GM23248 (cell line): ENCODE measurements at places on chromosomes 7 and 10. TPM values are rescaled to one million over a fixed set of nuclear protein-coding genes. Genes with fewer than 3 reads are reported as not detected.

The GNA12 gene
- polyA plus RNA-seq = 11.2 and 11.5 TPM in 2 replicates

The FLNC gene
- polyA plus RNA-seq = 74.0 and 75.1 TPM in 2 replicates

The DIP2C gene
- polyA plus RNA-seq = 11.8 and 13.1 TPM in 2 replicates

The POLR2J2 gene
- 1.1 and 2.0 TPM in 2 replicates for polyA plus RNA-seq

The GSTK1 gene
- 149 and 153 TPM in 2 replicates for polyA plus RNA-seq

The GLI3 gene
- polyA plus RNA-seq = 3.7 and 5.2 TPM in 2 replicates

The PARG gene
- polyA plus RNA-seq = 15.0 and 16.5 TPM in 2 replicates
